ENCODE measurements at places on chromosomes 2 and 18. TPM values are rescaled to one million over a fixed set of nuclear protein-coding genes. Genes with fewer than 3 reads are reported as not detected.

- no peak for DNase-seq
Measured at GRCh38 chr2:125386074-125386473, 1269.9 kb upstream of the GYPC start.

The CD28 gene
- total RNA-seq = 0.10 TPM

- DNase-seq = peak; percentile 14
Measured at GRCh38 chr2:239143858-239144712, 256.7 kb downstream of the HDAC4 start.

DNA sequence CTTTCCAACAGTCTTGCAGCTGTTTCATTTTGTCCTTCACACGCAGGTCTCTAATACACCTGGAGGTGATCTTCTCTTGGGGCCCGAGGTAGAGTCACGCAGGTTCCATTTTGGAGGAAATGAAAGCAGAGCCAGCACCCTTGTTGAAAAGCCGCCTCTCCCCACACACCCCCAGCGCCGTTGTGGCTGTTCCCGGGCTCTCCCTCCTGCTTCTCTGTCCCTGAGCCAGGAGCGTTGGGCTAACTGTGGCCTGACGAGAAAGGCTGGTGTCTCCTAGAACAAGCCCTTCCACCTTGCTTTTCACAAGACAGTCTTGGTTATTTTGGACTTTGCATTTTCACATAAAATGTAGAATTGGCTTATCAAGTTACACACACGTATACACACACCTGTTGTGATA, 16.3 kb downstream of the SNED1 start:
- DNase-seq = no peak

The CHRNG gene
- not detected for total RNA-seq

All from MG63 (cell line).